ENCODE measurements at places on chromosomes 1 and 21.
A peak's percentile ranks its signal among the peaks of the same experiment; 100 is the strongest.

GRCh38 chr1:234845097-234845660 lies 235.2 kb upstream of the IRF2BP2 start:
- no peak for DNase-seq

DNA sequence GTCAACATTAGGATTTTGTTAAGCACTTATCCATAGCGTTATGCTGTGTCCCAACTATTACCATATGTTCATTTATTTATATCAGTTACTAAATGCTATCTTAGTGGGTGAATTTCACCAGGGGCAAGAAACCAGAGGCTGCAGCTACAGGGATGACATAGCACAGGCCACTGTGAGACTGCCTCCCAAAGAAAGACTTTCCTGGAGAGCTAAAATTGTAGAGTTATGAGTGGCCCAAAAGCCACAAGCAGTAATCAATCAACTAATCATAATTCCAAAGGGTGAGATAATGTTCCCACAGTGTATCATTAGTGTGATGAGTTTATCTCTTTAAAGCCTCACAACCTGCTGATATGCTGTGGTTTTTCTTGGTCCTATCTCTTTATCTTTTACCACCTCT lies 3.8 kb upstream of the TGFB2 start:
- DNase-seq, result no peak

DNA sequence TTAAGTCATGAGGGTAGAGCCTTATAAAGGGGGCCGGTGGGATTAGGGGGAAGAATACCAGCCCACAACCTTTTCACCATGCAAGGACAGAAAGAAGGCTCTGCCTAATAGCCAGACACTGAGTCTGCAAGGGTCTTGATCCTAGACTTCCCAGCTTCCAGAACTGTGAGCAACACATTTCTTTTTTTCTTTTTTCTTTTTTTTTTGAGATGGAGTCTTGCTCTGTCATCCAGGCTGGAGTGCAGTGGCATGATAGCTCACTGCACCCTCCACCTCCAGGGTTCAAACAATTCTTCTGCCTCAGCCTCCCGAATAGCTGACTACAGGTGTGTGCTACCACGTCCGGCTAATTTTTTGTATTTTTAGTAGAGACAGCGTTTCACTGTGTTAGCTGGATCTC lies 1.7 kb upstream of the ARL8A start:
- no peak for DNase-seq

DNA sequence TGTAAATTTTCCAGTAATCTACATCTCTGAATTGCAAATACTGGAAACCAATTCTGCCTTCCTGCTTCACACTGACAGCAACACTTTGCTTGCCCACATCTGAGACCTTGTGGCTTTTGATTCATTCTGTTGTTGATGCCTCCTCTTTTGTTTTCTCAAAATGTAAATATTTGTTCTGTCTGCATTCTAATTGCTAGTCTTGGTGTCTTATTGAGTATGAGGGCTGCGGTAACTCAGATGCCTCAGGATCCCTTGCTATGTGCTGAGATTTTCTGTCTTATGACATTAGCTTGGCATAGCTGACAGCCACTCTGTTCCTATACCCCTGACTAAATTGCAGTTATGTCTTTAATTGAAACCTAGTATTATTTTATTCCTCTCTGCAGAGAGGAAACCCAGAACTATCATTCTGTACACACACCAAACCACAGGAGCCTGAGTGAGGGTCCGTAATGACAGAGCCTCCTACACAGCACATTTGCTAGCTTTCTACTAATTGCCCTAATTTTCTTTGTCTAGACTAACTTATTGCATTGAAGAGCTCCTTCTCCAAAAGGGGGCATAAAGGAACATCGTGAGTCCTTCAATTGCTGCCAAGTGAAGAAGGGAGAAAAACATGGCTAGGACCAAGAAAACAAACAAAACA lies 72.1 kb downstream of the GREM2 start:
- DNase-seq, result peak; percentile 32

DNA sequence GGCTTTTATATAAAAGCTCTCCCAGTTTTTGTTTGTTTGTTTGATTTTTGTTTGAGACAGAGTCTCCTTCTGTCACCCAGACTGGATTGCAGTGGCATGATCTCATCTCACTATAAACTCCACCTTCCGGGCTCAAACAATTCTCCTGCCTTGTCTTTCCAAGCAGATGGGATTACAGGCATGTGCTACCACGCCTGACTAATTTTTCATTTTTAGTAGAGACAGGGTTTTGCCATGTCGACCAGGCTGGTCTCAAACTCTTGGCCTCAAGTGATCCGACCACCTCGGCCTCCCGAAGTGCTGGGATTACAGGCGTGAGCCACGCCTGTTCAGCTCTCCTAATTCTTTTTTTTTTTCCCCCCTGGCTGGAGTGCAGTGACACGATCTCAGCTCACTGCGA lies 4.4 kb downstream of the PCAT6 start:
- no peak for DNase-seq

DNA sequence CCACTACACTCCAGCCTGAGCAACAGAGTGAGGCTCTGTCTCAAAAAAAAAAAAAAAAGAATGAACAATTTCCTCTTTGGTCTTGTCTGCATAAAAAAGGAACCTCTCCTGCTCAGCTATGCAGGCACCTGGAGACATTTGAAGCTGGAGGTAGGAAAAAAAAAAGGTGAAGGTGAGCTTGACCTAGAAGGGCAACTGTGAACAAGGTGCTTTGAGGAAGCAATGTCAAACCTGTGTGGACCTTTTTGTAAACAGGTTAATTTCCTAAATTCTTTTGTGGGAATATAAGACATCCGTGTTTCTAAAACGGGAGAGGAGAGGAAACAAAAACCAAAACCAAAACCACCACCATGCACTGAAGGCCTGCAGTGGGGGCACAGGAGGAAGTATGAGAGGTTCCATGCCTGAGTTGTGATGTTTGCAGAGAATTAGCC lies 77.5 kb downstream of the SLC45A1 start:
- DNase-seq, result no peak

DNA sequence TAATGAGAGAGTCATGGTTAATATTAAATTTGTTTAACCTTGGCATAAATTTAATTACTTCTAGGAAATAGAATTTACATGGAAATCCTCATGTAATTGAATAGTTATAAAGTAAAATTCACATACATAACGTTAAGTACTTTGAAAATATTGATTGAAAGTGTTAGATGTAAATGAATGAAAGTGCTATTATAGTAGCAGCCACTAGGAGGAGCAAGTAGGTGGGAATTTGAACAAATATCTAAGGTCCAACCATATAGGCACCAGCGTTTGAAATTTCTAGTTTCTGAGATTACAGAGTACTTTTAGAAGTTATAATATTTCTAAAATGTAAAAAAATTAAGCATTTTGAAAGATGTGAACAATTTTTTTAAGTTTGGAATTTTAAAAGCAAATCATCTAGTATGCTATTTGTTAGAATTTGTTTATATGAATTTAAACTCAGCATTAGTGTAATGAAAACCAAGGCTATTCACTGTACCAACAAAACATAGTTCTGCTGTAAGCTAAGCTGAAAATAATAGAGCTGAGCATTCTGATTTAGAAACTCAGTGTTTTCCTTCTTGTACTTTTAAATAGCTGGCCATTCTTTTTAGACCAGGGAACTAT lies 3.3 kb downstream of the B3GALT2 start:
- peak; percentile 57 for DNase-seq

- DNase-seq, result no peak
Observed at GRCh38 chr1:112849425-112850033, 106.5 kb downstream of the SLC16A1 start.

GRCh38 chr1:154839691-154840090 lies 30.4 kb downstream of the KCNN3 start:
- no peak for DNase-seq

DNA sequence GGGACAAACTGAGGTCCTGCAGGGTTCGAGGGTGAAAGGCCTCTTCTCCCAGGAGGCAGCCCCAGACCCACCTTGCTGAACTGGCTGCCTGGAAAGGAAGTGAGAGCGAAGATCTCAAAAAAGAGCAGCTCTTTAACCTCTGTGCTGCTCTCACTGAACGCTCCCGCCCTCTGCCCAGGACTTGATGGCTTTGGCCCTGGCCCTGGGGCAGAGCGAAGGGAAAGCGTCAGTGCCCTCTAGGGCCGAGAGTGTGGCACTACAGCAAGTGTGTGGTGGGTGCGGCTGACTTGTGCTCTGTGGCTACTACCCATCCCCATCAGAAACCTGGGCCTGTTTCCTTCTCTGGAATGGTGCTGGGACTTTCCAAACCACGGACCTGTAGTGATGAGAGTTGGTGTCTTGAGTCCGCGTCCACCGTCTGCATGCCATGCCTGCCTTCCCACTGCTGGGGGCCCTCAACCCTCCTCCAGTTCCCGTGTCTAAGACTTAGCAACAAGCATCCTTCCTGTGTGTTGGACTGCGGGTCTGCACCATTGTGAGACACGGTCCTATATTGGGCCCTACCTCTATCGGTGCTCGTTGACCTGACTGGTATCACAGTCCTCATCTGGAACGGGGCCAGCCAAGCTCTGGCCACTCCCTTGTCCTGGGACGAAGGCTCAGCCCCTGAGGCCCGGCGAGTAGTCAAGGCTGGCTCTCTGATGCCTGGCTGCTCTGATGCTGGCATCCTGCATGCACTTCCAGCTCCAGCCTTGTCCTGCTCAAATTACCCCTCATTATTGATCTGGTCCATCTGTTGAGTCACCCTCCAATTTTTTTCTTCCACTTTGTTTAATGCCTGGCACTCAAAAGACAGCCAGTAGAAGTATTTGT lies 180.3 kb downstream of the DISC1 start:
- DNase-seq, result peak; percentile 66

GRCh38 chr1:226467443-226467842 lies 59.5 kb upstream of the PARP1 start:
- DNase-seq, result no peak

- DNase-seq, result no peak
Observed at GRCh38 chr1:80531182-80531581, 1269.6 kb upstream of the ADGRL2 start.

DNA sequence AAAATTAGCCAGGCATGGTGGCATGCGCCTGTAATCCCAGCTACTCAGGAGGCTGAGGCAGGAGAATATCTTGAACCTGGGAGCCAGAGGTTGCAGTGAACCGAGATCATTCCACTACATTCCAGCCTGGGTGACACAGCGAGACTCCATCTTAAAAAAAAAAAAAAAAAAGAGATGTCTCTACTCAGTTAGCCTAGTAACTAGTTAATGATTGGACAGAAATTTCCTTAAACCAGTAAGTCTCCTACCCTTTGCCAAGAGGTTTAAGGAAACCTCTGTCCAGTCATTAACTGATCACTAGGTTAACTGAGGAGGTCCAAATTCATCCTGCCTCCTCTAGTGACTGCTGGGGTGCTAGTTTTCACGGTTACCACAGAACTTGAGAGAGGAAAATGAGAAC lies 143.9 kb upstream of the UBE2U start:
- no peak for DNase-seq

GRCh38 chr1:19505693-19506457 lies 20.5 kb upstream of the CAPZB start:
- no peak for DNase-seq

GRCh38 chr1:87826681-87827251 lies 498.1 kb downstream of the LMO4 start:
- no peak for DNase-seq

DNA sequence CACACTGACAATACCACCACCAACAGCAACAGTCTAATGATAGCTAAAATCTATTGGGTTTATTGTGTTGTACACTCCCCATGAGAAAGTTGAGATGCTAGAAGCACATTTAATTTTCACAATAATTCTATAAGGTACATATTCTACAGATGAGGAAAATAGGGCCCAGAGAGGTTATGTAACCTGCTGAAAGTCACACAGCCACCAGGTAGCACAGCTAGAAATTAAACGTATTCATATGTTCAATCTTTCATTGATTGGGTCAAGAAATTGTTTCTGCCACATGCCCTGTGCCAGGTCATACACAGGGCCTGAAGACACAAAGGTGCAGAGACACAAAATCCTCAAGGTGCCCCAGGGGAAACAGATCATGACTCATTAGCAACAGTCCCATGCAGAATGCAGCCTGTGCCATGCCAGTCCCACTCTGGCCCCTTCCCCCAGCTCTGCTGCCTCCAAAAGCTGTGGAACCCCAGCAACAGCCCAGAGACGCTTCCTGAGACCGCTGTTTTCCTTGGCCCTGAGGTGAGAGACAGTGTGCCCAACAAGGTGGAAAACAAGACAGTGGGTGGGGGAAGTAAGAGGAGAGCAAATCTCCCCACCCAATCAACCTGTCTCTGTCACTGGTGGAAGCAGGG lies 32.1 kb downstream of the GJA4 start:
- no peak for DNase-seq

DNA sequence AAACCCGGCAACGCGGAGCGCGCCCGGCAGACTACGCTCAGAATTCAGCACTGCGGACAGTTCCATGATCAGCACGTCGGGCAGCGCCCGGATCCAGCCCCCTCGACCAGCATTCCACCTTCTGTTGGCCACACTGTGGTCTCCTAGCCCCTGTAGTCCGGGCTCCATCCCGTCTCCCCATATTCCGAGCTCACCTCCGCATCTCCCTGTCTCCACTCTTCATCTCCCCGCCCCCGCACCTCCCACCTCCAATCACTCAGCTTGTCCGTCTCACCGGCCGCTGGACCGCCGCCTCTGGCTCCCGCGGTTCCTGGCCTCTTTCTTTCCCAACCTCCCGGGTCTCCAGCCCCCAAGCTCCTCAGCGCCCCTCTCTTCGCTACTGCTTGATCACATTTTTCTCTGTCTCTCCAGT lies 500 bp downstream of the EPHA10 start:
- DNase-seq, result no peak

GRCh38 chr1:168179438-168180147 lies 831 bp downstream of the TIPRL start:
- DNase-seq, result no peak

Data from NCI-H1436 (cell line).